ENCODE measurements at places on chromosomes 4 and X.

DNA sequence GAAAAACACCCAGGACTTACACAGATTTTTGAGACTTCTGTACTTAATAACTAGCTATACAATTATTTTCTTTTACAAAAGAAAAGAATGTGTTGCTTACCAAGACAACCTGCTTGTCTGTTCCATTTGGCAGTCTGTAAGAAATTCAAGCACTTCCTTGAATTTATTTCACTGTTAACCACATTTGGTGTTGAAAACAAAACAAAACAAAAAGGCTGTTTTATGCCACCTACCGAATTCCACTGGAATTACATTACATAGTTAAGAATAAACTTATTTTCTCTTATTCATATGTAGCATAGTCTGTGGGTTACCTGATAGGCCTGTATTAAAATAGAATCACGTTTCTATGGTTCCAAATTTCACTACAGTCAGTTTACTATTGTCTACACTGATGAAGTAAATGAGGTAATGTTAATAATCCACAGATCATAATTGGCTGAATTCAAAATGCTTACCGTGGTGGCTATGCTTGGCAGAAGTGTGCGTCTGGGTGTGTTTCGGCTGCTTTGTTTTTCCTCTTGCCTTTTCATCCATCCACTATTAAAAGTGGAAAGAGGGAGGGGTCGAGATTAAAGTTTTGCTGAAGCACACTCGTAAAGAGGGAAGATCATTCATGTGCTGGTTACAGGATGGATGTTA is at the start of gene TLR1:
TSS of gene TLR1 (minus strand) at position 138 of the 642 bp plus-strand sequence. CDS start 5,960 bp downstream, outside the sequence.
- DNase-seq, result peak; percentile 74

DNA sequence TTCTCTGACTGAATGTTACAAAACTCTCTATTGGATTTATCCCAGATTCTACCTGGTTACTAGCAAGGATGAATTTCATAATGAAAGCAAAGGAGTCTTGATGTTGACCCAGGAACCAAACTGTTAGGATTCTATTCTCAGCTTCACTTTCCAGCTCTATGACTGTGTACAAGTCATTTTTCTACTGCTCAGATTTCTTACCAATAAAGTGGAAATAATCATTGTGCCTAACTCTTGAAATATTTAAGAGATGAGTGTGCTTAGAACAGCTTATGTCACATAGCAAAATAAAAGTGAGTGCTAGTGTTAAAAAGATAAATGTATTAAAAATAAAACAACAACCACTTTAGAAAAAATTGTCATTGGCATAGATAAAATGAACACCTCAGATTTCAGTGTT is 45.6 kb downstream of the EPHA5 start:
- DNase-seq, result peak; percentile 25

DNA sequence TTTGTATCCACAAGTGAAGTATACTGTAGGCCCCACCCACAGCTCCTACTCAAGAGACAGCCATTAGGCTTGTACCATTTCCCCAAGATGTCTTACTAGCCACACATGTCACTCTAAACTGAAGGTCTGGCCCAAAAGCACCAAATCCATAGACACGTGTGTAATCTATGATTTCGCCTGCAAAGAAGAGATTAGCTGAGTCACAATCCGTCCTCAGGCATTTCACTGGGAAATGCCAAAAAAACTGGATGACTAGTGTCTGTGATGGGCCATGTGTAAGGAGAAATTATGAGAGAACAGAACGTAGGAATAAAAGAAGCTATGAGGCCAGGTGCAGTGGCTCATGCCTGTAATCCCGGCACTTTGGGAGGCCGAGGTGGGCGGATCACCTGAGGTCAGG is 21.9 kb upstream of the RP2 start:
- peak; percentile 50 for DNase-seq

GRCh38 chrX:19613645-19614323 is 98.5 kb upstream of the MAP3K15 start:
- DNase-seq, result no peak

GRCh38 chr4:184420402-184420801 is 53.9 kb downstream of the IRF2 start:
- no peak for DNase-seq

- DNase-seq, result no peak
Measured at GRCh38 chr4:1210971-1211370, 38.0 kb downstream of the CTBP1 start.

DNA sequence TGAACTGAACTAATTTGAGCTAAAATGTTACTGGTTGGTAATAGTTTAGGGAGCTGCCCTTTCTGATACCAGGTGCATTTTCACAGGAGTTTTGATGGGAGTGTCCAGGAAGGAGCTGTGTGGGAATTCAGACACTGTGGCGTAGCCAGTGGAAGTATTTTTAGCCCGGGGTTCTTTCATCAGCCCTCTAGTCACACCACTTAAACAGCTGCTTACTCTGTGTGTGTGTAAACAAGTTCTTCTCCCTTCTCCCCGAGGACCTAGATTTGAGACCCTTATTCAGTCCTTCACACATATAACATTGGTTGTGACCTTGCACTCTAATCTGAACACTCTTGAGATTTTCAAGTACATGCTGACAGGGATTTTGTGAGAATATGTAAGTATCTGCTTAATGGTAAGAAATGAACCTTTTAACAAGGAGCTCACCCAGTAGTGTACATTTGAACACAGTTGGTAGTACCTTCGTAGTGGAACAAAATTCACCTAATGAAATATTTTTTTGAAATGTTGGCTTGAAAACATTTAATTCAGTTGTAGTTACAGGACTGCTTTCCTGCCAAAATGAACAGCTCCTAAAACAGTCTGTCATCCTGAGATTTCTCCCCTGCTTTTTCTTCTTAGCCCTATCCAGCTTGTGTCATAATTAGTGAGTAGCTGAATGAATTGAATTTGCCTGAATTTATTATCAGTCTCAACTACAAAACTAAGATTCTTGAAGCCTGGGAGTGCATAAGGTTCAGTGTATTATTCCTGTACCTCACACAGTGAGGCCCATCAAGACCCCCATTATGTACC is 61.8 kb downstream of the BMPR1B start:
- DNase-seq, result no peak

DNA sequence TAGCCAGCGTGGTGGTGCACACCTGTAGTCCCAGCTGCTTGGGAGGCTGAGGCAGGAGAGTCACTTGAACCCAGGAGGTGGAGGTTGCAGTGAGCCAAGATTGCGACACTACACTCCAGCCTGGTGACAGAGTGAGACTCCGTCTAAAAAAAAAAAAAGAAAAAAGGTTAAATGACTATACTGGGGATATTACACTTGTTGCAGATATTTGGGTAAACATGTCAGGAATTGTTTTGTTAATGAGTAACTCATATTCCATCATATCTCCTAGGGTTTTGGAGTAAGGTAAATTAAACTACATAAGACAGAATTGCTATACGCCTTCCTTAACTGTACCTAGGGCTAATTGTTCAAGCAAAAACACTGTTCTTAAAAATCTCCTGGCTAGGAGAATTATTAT is 291.4 kb upstream of the IGFBP7 start:
- no peak for DNase-seq

GRCh38 chr4:56512166-56512565 is 6.6 kb downstream of the ARL9 start:
- DNase-seq, result peak; percentile 32

DNA sequence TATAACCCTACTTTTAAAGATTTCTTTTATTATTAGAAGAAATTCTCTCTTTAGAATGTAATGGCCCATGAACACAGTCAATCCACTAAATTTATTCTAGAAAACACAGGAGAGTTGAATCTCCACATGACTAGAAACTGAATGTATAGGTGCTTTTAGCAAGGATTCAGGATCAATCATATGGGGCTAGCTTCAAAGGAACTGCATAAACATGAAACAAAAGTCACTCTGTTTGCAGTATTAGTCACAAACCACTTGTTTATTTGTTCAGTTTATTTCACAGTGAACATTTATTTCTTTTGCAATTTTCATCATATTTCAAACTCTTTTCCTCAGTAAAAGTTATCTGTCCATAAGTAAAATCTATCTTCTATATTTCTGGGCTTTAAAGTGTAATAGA is 1604.6 kb downstream of the PCDH18 start:
- peak; percentile 0 for DNase-seq

Measured in M059J (cell line).